ENCODE measurements at places on chromosomes 2 and 18.
A peak's percentile ranks its signal among the peaks of the same experiment; 100 is the strongest.

DNA sequence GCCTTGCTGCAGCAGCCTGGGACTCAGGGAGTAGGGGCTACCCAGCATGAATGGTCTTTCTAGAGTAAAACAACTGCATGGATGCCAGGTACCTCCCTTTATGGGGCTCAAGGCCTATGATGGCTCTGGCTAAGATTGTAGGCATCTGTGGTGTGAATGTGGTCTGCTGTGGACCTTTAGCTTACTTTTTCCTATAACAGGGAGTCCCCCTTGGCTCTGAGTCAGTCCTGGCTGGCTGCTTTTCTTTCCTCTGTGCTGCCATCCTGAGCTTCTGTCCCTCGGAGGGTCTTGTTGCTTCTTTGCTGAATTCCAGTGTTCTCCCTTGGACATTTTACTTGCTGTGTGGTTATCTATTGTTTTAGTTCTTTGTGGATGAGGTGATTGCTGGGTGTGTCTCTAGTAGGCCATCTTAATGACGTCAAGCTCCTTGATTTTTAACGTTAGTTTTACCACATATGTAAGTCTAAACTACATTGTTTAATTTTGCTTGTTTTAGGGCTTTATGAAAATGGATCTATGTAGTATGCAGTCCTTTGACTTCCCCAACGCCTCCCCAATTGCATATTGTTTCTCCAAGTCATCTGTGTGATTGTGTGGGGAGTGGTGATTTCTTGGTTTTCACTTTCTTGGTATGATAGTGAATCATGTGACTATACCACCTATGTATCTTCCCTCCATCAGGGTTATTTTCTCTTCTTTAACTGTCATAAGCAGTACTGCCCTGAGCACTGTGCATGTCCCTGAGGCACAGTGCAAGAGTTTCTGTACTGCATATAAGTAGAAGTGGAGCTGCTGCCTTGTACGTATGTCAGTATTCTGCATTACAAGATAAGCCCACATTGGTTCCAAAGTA, 92.4 kb downstream of the NCK2 start:
- DNase-seq = no peak

DNA sequence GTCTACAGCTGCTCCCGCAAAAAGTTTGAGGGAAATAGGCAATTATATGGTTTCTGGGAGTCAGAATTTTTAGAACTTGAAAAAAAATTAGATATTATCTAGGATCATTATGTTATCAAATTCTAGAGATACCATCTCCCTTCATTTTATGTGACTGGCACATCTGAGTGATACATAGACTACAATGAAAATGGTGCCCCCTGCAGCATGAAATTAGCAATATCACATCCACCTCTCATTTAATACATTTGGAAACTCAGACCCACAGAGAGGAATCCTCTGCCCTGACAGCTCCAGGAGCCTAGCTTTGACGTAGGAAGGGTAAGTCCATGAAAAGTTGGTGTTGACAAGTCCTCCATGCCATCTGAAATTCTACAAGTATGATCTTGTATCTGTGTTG, 381.6 kb downstream of the SUCLG1 start:
- no peak for DNase-seq

GRCh38 chr18:56199580-56200330, 438.6 kb downstream of the TXNL1 start:
- no peak for DNase-seq

DNA sequence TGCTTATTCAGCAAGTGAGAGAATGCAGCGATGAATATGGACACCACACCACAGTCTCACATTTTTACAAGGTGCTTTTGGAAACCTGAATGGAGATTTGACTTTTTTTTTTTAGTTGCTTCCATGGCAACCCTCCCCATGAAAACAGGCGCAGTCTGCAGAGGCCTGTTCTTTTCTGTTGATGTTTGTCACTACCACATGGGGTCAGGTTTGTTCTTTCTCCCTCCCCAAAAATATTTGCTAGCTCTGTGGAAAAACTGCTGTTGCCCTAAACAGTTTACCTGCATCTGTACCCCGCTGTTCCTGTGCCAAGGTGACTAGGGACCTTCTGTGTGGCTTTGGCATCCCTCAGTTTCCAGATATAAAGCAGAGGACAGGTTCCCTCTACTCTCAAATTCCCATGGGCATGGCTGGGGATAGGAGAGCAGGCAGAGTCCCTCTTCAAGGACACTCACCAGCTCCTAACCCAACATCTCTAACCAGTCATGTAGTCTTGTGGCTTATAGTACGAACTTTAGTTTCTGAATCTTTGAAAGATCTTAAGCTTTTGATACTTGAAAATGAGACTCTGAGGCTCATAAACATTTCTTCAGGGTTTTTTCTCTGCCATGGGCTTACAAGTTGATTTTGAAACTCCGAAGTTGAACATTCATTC, 14.7 kb upstream of the MAPRE2 start:
- peak; percentile 49 for DNase-seq

GRCh38 chr2:9655441-9656269, 24.9 kb upstream of the YWHAQ start:
- no peak for DNase-seq

GRCh38 chr18:8260827-8261226, 348.4 kb upstream of the RAB12 start:
- no peak for DNase-seq

- no peak for DNase-seq
Observed at GRCh38 chr2:27133195-27133875, 1.1 kb downstream of the PREB start.

DNA sequence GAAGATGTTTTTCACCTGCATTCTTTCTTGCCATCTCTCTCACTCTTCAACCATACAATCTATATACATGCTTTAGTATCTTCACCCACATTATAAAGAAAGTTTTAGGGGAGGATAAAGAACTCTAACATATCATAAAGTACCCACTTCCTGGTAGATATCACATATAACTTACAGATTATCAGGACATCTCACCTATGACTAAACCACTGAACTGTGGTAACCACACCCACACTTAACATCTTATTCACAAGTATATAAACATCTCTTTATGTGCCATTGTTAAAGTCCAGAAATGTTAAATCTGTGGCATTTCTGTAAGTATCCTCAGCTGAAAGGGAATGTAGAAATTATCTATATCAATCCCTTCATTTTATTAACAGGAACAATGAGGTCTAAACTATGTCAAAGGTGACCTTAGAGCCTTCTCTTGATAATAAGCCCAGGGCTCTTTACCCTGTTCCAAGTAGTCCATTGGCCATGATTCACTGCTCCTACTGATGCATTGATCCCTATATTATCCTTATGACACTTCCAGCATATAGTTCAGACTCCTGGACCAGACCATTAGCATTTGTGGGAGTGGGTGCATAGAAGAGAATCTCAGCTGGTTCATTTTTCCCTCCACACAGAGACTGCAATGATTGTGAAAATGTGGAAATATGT, 182.4 kb downstream of the SUCLG1 start:
- DNase-seq = no peak
